ENCODE measurements at places on chromosomes 3 and 15.

GRCh38 chr3:165636684-165637015 is 200.6 kb downstream of the BCHE start:
- DNase-seq, result no peak

DNA sequence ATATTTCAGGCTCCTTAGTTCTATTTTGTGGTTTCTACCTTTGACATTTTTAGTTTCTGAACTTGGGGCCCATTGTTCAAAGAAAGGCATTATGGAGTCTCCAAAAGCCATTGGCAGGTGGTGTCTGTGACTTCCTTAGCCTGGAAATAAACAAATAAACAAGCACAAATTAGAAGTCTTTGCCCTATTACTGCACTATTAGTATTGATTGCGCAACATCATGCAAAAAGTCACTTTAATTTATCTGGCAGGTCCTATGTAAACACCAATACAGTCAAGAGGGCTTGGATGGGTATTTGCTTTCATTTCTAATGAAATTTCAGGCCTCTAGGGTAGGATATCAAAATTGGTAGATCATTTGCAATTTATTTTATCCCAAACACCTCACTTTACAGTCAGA is 85.6 kb downstream of the LPP start:
- no peak for DNase-seq

DNA sequence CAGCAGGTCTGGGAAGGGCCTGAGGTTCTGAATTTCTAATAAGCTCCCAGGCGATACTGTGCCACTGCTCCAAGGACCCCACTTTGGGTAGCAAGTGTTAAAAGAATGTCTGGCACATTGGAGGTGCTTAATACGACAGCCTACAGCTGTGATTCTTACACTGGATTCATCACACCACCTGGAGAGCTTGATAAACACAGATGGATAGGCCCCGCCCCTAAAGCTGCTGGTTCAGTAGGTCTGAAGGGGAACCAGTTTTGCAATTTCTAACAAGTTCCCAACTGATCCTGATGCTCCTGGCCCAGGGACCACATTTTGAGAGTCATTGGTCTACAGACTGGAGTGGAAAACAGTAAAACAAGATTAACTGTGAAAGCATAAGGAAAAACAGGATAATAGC is 124.8 kb upstream of the ST8SIA2 start:
- no peak for DNase-seq

DNA sequence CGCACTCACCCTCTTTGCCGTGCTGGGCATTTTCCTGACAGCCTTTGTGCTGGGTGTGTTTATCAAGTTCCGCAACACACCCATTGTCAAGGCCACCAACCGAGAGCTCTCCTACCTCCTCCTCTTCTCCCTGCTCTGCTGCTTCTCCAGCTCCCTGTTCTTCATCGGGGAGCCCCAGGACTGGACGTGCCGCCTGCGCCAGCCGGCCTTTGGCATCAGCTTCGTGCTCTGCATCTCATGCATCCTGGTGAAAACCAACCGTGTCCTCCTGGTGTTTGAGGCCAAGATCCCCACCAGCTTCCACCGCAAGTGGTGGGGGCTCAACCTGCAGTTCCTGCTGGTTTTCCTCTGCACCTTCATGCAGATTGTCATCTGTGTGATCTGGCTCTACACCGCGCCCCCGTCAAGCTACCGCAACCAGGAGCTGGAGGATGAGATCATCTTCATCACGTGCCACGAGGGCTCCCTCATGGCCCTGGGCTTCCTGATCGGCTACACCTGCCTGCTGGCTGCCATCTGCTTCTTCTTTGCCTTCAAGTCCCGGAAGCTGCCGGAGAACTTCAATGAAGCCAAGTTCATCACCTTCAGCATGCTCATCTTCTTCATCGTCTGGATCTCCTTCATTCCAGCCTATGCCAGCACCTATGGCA is 41.1 kb upstream of the CSTA start:
- DNase-seq, result no peak

DNA sequence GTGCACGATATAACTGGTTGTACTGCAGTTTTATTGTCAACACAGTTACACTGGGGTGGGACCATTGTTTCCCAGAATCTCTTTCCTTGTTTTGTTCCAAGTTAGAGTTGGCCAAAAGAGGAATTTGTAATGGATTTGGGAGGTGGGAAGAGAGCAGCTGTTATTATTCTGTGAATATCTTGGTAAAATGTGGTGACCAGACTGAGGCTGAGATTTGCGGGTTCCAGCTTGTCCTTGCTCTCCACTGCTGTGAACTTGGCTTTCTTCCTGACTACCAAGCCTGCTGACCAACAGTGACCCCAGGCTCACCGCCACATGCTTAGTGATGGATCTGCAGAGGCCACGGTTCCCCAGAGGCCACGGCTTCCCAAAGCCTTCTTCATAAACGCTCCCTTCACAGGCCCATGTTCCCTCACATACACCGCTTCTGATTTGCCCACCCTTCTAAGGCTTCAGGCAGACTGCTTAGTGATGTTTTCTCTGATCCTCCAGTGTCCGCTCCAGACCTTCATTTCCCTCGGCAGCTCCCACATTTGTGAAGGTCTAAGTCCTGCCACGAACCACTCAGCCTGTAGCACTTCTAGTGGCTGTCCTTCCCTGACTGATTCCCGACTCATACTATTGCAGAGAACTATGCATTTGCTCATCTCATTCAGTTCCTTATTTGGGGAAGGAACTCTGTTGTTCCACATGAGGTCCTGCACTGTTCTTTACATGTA is 525.5 kb upstream of the RGMA start:
- DNase-seq, result no peak

- DNase-seq, result no peak
Measured at GRCh38 chr3:170497207-170498095, 78.8 kb downstream of the CLDN11 start.

- no peak for DNase-seq
Measured at GRCh38 chr3:4562595-4562994, 69.4 kb downstream of the ITPR1 start.

- no peak for DNase-seq
Measured at GRCh38 chr15:58019503-58020376, 45.8 kb downstream of the ALDH1A2 start.

GRCh38 chr15:66038387-66039116 is 169.3 kb downstream of the RAB11A start:
- DNase-seq, result no peak

DNA sequence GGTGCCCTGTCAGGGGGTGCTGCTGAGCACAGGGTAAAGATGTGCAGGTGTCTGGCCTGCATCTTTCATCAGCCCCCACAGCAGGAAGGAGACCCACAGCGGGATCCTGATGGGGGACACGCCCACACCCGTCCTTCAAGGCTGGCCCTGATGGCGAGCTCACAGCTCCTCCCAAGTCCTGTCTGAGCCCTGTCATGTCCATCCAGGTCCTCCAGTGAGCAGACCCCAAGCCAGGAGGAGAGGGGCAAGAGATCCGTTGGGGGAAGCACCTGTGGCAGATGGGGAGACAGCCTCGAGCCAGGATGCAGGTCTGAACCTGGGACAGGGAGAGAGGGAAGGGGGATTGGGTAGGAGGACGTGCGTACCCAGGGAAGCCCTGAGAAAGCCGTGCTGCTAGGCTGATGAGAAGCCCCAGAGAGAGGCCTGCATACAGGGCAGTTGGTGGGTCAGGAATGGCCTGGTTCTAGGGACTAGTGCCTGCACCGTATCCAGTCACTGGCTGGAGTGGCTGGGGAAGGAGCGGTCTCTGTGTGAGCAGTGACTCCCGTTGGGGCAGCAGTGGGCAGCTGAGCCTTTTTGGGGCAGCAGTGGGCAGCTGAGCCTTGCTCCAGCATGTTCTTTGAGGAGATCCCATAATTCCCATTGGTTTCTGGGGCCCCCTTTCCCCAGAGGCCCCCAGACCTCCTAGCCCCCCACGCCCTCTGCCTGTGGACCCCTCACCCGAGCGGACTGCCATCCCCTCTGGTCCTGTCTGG is 133.3 kb upstream of the MEF2A start:
- DNase-seq, result no peak

All from posterior cingulate gyrus (tissue), 11 donors.